ENCODE measurements at places on chromosomes 3 and 15.

DNA sequence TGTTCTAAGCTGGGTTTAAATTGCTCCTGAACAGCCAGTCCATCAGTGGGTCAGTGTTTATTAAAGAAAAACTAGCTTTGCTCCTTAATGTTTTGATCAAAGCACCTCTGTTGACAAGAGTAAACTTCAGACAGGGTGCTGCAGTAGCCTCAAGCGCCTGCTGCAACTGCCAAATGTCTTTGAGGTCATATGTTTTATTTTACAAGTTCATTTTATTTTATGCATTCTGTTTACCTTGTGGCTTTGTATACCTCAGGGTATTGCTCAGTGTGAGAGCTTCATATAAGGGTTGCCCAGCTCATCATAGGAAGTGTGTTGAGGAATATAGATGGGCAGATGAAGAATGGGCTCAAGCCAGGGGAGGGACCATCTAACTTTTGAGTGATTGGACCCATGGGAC is 8.5 kb downstream of the MYZAP start:
- no peak for DNase-seq

- no peak for DNase-seq
Observed at GRCh38 chr3:78732471-78732870, 1035.3 kb downstream of the ROBO1 start.

GRCh38 chr3:63069806-63070475 is 194.7 kb upstream of the CADPS start:
- DNase-seq, result no peak

GRCh38 chr3:194091141-194091540 is 44.8 kb upstream of the HES1 start:
- no peak for DNase-seq

DNA sequence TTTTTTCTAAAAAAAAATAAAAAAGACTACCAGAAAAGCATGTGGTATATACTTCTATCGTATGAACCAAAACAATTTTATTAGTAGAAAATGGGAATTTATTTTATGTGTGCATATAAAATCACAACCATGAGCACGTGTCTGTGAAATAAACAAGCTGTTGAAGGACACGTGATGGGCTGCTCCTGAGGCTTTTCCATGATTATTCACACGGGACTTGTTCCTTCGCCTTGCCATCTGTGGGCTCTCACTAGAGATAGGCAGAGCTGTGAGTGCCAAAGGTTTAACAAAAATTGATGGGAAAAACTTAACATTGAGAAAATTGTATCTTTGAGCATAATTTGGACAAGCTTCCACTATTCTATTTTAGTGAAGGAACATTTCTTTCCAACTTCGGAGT is 12.4 kb upstream of the ETV5 start:
- no peak for DNase-seq

DNA sequence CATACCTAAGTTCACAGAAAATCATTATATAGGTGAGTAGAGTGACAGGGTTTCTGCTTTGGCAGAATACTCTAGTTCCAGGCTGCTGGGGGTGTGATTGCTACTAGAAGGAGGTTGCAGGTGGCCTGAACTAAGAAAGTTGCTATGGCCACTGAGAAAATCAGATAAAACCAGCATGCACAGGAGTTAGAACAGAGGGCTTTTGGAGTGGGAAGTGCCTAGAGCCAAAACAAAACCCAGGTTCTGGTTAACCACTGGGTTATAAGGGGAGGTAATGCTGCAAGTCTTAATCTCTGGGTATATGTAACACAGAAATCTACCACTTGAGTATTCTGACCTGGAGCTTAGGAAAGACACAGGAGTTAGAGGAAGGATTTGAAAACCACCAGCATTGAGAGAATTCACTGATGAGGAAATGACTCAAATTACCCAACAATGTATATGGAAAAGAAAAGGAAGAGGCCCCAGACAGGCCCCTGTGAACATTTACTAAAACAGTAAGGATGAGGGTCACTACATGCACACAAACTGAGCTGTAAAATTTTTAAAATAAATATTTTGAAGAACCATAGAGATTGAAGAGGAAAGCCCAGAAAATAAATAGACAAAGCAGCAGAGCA is 60.0 kb downstream of the PLOD2 start:
- no peak for DNase-seq

DNA sequence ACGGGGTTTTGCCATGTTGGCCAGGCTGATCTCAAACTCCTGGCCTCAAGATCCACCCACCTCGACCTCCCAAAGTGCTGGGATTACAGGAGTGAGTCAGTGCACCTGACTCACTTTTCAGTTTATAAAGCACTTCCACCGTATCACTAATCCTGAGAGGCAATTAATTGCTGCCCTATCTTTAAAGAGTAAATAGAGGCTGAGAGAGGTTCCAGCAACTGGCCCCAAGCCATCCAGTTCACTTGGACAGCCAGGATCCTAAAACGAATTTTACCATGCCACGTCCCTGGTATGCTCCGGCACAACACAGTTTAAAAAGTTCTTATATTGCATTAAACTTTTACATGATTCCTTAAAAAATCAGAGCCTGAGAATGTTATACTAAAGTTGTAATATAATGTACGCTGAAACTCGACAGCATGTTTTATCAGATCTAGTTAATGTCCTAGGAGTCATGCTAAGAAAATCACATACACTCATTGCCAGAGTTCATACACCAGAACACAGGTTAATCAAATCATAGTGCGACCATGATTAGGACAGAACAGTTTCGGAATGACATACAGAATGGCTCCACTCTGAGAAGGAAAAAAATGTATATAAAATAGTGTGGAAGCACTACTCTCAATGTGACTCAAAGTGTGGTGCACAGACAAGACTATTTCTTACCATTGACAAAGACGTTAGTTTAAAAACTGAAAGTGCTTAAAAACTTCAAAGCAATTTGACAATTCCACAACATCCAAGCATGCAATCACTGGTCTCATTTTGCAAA is 125.4 kb downstream of the ULK4 start:
- no peak for DNase-seq

DNA sequence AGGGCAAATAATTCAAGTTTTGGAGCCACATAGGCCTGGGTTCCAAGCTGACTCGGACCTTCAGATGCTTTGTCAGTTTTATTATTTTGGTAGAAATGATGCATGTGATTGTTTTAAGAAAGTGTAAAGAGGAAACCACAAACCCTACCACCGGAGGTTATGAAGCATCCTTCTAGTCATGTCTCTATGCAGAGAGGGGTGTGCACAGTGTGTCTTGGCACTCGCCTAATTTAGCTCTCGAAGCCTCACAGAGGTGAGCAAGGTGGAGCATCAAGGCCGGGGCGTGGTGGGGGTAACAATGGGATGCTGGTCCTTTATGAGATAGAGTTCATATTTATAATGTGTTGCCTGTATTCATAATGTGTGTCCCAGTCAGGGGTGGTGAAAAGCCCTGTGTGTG is 63.7 kb upstream of the SMAD6 start:
- peak; percentile 5 for DNase-seq

- DNase-seq, result no peak
Observed at GRCh38 chr3:76051145-76051544, 265.8 kb upstream of the ZNF717 start.

DNA sequence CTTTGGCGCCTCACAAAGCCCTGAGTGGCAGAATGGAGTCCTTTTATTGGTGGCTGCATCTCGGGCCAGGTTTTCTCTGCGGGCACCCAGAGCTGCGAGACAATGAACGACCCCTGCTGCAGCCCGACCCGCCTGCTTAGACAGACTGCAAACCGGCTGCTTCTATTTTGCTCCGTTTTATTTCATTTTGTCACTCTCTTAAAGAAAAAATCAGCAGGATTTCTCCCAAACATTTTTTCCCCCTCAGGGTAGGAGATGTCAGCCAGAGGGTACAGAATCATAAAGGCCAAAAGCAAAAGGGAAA is 64.8 kb downstream of the OXNAD1 start:
- DNase-seq, result no peak

GRCh38 chr15:83956887-83957286 is 278.7 kb upstream of the GOLGA6L4 start:
- DNase-seq, result no peak

GRCh38 chr3:143855183-143855582 is 6.9 kb upstream of the SLC9A9 start:
- no peak for DNase-seq

DNA sequence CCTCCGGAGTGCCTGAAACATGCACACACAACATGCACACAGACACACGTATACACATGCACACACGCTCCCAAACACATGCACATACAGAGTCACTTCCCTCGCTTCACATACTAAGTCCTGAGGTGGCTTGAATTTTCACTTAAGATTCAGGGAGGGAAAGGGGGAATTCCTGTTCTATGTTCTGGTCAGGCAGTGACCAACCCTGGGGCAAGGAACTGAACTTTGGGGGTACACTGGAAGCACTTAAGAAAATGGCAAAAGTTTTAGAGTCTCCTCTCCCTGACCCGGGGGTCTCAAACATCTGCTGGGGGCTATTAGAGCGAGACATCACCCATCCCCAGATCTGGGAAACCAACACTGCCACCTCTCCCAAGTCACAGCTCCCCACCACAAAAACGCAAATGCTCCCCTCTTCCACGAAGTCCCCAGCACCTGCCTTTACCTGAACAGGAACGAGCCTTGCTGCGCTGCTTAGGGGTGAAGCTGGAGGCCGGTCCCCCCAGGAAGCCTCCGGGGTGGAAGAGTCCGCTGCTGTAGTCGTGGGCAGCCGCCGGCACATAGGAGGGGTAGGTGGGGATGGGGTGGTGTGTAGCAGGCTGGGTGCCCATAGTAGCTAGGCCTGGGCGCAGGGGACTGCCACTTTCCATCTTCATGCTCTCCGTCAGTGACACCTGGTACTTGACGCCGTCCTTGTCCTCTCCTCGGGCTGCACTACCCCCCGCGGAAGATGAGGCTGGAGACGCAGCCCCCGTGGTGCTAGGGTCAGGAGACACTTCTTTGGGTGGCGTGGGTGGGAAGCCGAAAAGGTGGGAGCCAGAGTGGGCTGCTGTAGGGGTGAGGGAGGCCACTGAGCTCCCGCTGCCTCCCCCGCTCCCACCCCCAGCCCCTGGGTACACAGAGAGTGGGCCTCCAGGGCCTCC is 7.5 kb downstream of the GATA2 start:
- no peak for DNase-seq

GRCh38 chr3:119570229-119570628 is 9.1 kb upstream of the ADPRH start:
- peak; percentile 11 for DNase-seq

DNA sequence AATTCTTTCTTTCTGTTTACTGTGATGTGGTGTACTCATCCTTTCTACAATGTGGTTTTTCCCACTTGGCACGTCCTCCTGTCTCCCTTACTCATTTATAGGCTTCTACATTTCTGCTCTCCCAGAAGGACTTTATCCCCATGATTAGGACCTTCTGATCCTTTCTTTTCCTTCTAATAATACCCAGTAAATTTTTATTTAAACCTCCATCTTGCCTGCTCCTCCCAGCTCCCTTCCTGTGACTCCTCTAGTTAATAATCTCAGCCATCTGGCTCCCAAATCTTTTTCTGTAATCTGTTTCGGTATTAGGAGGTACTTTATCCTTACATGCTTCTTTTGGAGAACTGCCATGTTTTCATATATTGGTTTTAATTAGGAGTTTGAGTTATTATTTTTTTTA is 11.2 kb upstream of the P2RY1 start:
- DNase-seq, result no peak

DNA sequence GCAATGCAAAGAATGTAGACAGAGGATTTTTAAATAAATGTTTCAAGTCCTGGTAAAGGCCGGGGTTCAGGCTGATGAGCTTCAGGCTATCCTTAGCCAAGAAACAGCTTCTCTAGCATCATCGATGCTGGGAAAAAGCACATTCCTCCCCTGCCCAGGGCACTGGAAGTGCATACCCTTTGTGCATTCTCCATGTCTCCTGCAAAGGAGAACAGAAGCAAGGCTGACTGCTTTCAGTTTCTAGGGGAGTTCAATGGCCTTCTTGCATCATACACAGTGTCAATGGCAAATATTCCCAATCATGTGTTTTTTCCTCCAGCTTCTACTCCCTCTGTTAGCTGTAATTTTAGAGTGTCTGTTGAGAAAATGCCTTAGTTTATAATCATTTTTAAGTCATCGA is 59.9 kb downstream of the GPR176 start:
- no peak for DNase-seq

DNA sequence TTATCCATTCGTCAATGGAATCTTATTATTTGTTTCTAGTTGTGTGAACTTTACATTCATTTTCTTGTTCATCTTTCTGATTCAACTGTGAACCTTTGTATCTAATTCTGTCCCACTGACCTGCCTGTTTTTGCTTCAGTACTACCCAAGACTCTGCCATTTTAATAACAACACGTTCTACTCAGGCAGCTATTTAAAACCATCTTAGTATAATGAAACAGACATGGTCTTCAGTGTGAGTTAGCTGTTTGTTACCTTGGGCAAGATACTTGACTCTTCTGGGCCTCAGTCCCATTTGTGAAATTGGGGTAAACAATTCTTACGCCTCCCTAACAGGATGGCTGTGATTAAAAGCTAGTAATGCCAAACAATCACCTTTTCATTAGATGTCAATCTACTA is 1.6 kb downstream of the BTBD1 start:
- no peak for DNase-seq

DNA sequence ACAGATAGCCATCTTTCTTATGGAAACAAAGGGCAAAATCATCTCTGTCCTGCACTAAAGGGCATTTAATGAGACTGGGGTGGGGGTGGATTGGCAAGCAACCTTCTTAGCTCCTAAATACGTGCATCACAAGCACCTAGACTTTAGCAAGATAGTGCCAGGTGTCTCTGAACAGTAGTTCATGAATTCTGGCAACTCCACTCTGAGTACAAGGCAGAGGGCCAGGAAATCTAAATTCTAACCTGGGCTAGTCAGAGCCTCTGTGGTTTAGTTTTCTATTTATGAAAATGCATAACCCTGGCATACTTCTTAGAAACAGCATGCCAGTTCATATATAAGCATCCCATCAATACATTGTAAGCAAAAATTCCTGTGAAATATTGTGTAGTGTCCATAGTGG is 788.5 kb downstream of the MCTP2 start:
- DNase-seq, result no peak

GRCh38 chr3:114446600-114446999 is 152.8 kb downstream of the TIGIT start:
- no peak for DNase-seq

DNA sequence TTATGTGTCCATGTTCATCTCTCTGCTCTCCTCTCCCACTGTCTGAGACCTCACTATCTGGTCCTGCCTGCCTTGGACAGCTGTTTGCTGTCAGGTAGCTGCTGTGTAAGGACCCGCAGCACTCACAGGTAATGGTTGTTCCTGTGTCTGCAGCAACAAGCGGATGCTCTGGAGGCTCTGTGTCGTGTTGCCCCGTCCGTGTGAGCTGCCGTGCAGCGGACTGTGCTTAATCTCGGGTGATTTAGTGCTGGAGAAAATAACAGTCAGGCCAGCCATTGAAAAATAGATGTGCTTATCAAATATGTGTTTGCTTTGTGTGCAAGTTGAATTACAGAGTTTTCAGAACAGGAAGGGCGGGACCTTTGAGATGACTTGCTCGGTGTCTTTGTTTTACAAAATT is 121.4 kb downstream of the GABRG3 start:
- DNase-seq, result no peak

GRCh38 chr15:38029736-38030135 is 95.3 kb downstream of the TMCO5A start:
- DNase-seq, result no peak
